ENCODE measurements at places on chromosomes 2 and 18. TPM values are rescaled to one million over a fixed set of nuclear protein-coding genes. Genes with fewer than 3 reads are reported as not detected.

The ADCY3 gene
- total RNA-seq = 44.6 TPM

The POTEI gene
- total RNA-seq = not detected

The STAMBP gene
- 34.8 TPM for total RNA-seq

The NETO1 gene
- total RNA-seq = 1.6 TPM

The CRYGD gene
- total RNA-seq = not detected

The TSGA10 gene
- 16.1 TPM for total RNA-seq

The LYPD1 gene
- total RNA-seq = 11.1 TPM

The PCGF1 gene
- total RNA-seq = 20.7 TPM

The GPR39 gene
- total RNA-seq = 8.7 TPM

The TSPYL6 gene
- total RNA-seq = not detected

The ICA1L gene
- total RNA-seq = 9.9 TPM

The SPATA3 gene
- total RNA-seq = not detected

Data from kidney (tissue), 22 donors.